ENCODE measurements at places on chromosomes 3 and 15. TPM values are rescaled to one million over a fixed set of nuclear protein-coding genes. Genes with fewer than 3 reads are reported as not detected.
A peak's percentile ranks its signal among the peaks of the same experiment; 100 is the strongest.

The DOCK3 gene
- total RNA-seq = 9.5 TPM

The ICE2 gene
- 24.8 TPM for total RNA-seq

The LARP6 gene
- total RNA-seq = 43.7 TPM

The OR5K1 gene
- total RNA-seq = not detected

DNA sequence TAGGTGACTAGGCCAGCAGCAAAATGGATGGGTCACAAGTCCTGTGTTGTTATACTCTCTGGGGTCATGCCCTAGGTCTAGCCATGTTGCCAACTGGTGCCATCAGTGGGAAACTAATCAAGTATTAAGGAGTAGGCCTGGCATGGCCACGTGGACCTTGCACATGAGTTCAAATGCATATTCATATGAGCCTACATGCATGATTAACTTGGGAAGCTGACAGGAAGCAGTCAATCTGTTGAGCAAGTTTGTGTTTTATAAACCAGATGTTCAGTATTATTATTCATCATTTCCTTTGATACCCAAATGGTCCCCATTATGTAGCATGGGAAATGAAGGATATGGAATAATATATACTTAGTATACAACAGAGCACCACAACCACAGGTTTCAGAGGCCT is 95.0 kb downstream of the LRTM1 start:
- no peak for ATAC-seq

The SNRK gene
- total RNA-seq = 42.9 TPM

The GOLGA6B gene
- total RNA-seq = not detected

The GOLGA8S gene
- 0.16 TPM for total RNA-seq

- ATAC-seq = no peak
These were observed 206.1 kb upstream of the LRIG1 start for GRCh38 chr3:66706890-66707289.

DNA sequence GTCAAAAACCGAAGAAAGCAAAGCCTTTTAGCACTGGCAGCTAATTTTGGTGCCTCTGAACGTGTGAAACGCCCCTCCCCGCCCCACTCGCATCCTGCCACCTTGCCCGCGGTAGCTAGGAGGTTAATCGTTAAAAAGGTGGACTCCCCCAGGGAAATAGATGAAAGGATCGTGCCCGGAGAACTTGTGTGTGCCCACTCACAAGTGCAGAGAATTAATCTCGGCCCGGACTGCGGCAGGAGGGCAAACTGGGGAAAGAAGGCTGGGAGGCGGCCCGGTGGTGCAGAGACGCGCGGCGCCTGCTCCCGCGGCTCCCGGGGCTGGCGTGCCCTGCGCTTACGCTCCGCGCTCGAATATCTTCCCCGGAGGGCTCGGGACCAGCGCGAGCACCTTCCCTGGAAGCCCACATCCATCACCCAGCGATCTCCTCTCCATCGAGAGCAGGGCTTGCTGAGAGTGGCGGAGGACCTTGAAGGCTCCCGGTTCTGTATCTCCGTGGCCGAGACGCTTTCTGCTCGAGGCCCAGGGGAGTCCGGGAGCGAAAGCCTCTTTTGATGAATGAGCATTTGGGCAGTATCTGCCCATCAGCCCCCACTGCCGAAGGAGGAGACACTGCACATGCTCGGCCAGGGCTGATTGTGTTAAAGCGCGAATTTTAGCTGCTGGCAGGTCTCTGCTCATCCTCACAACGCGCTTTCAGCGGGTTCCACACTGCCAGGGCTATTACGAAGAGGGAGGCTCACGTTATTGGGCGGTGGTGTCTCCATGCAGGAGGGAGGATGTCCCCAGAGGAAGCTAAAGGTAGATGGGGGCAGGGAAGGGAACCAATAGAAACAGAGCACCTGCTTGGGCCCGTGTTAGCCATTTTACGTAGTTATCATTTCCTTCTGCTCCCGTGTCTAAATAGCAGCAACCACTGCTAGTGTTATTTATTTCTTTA is 1.3 kb upstream of the SPTSSB start:
- peak; percentile 64 for ATAC-seq

The A4GNT gene
- total RNA-seq = 0.46 TPM

DNA sequence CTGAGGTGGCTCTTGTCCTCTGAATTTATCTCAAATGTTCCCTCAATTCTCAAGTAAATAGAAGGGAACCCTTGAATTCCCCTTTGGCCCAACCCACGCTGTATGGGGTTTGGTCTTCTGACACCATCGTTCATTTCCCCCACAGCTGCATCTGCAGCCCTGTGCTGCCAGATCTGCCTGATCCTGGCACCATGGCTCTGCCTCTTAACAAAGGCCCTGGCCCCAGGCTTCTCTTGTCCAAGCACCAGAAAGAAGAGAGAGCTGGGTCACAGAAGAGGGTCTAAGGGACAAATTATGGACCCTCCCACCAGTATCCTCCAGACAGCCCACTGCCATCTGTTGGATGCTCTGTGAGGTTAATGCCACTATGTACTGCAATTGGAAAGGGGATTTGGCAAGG is 1.8 kb downstream of the MAP1A start:
- ATAC-seq = no peak

DNA sequence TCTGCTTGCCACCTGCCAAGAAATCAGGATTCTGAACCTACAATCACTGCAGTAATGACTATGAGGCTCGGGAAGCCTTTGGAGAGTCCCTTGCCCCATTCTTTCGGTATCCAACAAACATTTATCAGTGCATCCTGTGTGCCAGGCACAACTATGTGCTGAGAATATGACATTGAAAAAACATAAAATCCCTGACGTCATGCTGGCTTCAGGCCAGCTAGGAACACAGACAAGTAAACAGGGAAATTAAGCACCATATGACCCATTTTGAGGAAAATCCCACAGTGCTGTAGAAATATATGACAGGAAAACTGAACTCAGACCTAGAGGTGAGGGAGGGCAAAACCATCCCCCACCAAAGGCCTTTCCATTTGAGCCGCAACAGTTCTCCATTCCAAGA is 34.1 kb upstream of the DET1 start:
- no peak for ATAC-seq

DNA sequence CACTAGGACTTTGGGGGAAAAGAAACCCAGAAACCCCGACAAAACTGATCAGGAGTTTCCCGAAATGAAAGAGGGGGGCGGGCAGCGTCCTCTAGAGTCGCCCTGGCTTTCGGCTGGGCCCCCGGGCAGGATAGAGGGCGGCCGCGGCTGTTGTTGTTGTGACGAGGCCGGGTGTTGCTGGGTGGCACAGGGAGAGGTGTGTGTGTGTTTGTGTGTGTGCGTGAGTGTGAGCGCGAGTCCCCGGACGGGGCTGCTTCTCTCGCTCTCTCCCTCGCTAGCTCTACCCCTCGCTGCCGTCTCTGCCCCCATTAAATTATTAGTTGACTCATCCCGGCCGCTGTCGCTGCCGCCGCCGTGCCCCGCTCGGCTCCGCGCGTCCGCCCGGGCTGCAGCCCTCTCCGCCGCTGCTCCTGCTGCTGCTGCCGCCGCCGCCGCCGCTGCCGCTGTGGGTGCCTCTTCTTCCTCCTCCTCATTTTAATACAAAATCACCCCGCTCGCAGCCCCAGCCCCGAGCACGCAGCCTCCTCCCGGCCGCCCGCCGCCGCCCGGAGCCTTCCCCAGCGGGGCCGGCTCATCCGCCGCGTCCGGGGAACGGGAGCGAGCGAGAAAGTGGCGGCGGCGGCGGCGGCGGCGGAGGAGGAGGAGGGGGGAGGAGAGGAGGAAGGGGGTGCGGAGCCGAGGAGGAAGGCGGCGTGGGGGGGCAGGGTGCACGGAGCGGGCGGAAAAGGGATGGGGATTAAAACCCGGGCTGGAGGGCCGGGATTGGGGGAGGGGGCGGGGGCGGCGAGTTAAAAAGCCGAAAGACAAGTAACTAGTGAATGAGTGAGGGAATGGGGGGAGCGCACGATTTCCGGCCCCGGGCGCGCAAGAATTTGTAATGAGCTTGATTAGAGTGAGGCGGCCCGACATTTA is at the start of gene SATB1:
Gene SATB1 (minus strand): TSS at position 611 of the 912 bp plus-strand sequence. CDS start 4,372 bp downstream, outside the sequence.
- peak; percentile 83 for ATAC-seq

The TTLL13 gene
- total RNA-seq = 0.54 TPM

- no peak for ATAC-seq
These were observed 45.6 kb upstream of the IREB2 start for GRCh38 chr15:78392430-78392829.

The BSN gene
- 0.67 TPM for total RNA-seq

The WDR72 gene
- total RNA-seq = not detected

The GCHFR gene
- 7.9 TPM for total RNA-seq

DNA sequence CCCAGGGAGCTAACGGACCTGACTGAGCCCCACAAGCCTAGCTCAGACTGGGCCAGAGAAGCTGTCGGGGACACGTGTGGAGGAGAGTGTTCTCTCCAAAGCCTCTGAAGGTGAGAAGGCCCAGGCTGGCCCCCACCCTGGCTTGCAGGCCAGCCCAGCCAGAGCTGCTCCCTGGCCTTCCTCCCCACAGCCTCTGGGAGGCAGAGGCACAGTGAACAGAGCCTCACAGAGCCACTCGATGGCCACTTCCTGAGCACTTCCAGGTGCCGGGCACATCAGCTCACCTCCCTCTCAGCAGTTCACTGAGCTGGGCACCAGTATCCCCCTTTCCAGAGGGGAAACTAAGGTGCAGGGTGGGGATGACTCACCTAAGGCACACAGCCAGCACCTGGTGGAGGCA is 109.4 kb upstream of the LINGO1 start:
- ATAC-seq = no peak

GRCh38 chr3:122690096-122690495 is 9.5 kb downstream of the PARP14 start:
- ATAC-seq = no peak

- no peak for ATAC-seq
These were observed at the start of gene CCR5 for GRCh38 chr3:46370839-46371518. TSS of gene CCR5 (plus strand) at chr3:46370946. CDS start at chr3:46372903, 1,957 bp downstream.

DNA sequence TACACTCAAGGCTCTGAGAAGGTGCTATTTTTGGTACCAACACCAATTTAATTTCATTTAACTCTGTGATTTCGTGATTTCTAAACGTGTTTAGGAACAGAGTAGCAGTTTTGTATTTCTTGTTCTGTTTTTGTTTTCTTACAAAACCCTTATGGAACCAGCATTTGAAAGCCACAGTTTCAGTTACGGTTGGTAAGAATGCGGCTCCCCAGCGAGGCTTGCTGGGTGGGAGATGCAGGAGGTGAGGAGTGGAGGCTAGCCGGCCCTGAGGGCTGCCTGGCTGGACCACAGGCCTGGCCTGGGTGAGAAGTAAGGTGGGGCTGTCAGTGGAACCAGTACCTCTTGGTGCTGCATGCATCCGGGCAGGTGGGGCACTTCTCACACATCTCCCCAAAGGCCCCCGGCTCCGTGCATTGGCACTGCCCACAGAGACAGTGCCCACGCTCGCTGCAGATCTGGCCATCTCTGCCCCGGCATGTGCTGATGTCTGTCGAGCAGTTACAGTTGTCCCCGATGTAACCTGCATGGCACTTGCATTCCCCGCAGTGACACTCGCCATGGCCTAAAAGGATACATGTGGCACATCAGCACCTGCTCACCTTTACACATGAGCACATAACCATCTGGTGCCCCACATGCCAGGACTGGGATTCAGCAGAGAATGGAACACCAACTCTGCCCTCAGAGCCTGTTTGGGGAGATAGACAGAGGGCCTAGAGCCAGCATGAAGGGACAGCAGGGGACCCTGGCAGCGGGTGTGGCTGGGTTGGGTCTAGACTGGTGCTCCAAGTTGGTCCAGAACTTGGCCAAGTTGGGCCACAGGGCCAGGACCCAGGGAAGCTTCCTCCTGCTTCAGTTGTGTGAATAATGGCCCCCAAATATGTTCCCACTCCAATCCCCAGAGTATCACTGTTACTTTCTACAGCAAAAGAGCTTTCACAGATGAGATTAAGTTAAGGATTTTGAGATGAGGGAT is 43.4 kb downstream of the UMPS start:
- ATAC-seq = peak; percentile 7

DNA sequence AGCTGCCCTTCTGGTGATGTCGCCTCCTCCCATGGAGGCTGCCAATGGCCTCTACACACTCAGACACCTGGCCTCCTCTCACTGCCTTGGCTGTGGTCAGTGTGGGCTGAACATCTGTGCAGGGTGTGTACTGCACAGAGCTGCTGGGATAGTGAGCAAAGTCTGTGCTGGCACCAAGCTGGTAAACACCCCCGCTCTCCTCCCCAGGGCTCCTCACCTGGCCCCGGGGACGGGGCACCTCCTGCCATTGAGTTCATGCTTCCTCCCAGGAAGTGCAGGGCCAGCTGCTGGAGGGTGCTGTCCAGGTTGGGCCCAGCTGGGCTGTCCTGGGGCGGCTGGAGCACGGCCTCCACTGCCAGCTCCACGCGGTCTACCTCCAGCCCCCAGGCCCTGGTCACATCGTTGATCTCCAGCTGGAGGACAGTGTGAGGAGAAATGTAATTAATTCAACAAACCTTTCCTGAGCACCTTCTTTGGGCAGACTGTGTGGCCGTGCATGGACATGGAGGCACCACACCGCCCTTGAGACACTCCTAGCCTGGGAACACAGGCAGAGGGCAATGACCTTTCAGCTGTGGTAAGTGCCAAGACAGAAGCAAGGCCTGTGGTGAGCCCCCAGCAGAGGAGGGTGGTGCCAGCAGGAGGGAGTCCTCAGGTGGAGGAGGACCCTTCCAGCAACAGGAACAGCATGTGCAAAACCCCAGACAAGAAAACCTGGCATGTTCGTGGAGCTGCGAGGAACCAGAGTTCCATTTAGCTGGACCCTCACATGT is 6.8 kb downstream of the STOML1 start:
- no peak for ATAC-seq

- no peak for ATAC-seq
These were observed 2.8 kb upstream of the MCTP2 start for GRCh38 chr15:94228611-94229010.

- no peak for ATAC-seq
These were observed 102.8 kb downstream of the FRMD5 start for GRCh38 chr15:44092221-44092620.

The NPAP1 gene
- 0.15 TPM for total RNA-seq

- ATAC-seq = no peak
These were observed 191.9 kb upstream of the SYNPR start for GRCh38 chr3:63086190-63086589.

The IGSF11 gene
- 3.0 TPM for total RNA-seq

- no peak for ATAC-seq
These were observed 78.6 kb downstream of the FHIT start for GRCh38 chr3:61172684-61173083.

The CERS3 gene
- 1.9 TPM for total RNA-seq

GRCh38 chr3:124707656-124708062 is 22.6 kb upstream of the UMPS start:
- no peak for ATAC-seq

GRCh38 chr15:48393645-48394506 is 62.6 kb downstream of the DUT start:
- no peak for ATAC-seq

GRCh38 chr3:14366248-14366647 is 36.2 kb upstream of the SLC6A6 start:
- ATAC-seq = no peak

DNA sequence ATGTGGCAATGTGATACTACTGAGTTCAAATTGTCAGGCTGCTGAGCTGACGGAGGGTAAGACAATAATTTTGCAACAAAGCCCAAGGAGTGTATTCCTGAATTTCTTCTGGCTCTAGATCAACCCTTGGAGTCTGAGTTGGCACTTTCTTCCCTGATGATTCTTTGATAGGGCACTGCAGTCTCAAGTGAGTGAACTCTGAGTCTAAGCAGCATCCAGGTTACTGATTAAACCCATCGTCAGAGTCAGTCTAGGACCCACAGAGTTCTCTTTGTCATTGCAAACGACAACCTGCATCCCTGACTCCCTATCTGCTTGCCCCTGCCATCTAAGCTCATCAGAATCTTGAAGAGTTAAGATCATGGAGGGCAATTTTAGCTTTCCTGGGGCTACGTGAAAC is 58.6 kb downstream of the MME start:
- no peak for ATAC-seq

GRCh38 chr15:99413955-99414754 is 151.6 kb upstream of the MEF2A start:
- no peak for ATAC-seq

- ATAC-seq = no peak
These were observed 4.6 kb downstream of the FAM3D start for GRCh38 chr3:58661836-58662420.
